ENCODE measurements at places on chromosomes 4 and X. TPM values are rescaled to one million over a fixed set of nuclear protein-coding genes. Genes with fewer than 3 reads are reported as not detected.

DNA sequence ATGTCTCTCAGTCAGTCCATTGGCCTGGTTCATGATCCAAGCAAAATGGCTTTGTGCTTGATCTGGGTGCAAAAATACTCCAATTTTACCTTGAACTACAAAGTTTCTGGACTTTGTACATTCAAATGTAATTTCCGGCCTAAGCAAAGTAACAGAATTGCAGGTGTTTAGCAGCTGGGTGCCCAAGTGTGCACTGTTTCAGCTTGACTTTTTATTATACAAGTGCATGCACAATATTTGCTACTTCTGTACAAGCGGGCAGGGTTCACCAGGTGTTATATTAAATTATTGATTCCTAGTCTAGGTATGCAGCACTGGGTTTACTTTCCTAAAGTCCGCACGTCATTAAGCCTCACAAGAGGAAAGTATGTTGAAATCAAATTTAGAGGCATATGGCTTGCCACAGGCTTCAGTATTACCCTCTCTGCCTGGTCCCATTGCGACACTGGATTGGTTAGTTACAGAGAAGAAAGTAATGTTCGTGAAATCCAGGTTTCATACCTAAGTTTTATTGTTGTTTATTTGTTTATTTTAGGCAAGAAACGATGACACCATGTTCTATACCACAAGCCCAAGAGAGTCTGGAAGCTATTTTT is 376.9 kb upstream of the CTSO start:
- no peak for DNase-seq

GRCh38 chrX:38402118-38402517 is 49.7 kb downstream of the OTC start:
- no peak for DNase-seq

DNA sequence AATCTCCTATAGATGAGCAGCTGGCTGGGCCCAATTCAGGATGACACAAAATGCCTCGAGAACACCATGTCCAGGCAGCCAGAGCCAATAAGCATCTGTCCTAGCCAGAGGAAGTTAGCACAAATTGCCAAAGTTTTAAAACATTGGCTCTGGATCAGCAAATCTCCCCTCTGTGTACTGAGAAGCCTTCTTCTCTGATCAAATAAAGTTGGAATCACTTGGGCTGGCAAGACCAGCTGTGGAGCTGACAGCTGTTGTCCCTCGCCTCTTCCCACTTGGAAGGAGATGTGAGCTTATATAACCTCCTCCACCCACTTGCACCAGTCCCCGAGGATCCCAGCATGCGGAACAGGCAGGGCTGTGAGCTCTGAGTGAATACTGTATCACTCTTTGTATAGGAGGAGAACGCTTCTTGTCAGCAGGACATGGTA is 183.9 kb downstream of the OPHN1 start:
- no peak for DNase-seq

DNA sequence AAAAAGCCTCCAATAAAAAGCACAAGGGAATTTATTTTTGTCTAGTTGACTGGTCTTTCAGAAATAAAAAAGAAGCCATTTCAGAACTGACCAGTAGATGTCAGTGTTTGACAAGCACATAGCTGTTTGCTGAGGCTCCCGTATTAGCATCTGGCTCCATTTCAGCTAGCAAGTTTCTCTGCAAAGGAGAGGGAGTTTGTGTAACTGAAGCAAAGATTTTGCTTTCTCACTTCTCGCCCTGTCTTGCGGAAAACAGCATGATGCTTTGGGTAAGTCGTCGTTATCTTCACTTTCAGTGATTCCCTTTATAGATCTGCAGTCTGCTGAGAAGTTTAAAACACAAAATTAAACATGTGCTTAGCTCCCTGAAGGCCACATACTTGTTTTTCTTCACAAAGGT is 85.5 kb downstream of the CT47B1 start:
- no peak for DNase-seq

DNA sequence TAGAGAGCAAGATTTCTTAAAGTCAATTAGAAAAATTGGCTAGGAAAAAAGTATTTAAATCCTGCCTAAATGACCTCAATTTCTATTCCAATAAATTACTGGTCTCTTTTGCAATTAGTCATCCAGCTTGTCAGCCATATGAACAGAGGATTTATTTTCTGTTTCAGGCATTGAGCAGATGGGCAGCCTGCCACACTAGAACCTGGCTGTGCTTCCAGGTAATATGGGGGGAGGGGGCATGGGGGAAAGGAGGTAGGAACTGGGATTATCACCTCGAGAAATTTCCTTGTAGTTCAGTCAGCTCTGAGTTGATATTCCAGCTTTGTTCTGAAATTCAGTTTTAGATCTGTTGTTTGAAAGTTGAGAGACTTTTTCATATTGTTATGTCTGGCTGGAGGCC is 206.3 kb upstream of the LCORL start:
- no peak for DNase-seq

DNA sequence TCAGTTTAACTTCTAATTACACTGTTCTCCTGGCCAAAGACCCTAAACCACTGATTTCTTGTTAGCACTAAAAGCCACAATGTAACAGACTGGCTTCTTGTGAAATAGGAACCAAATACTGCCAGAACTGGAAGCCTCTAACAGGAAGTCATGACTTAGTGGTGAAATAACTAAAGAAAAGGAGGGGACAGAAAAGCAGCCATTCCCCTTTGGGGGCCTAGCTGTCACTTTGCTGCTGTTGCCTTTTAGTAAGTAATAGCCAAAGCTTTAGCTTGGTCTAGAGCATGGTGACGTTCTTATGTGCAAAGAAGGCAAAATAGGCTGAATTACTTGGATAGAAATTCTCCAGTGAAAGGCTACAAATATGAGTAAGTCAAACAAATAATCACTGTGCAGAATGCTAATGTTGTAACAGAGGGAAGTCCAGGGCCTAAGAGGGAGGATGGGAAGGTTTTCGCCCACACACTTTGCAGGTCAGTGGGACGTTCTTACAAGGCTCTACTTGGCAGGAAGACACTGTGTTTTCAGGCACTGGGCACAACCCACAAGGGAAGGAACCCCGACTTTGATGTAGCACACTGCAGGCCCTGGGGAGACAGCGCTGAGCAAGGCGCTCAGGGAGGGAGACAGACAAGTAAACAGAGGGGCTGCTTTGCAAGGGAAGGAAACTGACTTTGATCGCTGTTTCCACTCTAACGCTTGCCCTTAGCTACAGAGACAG is 16.7 kb downstream of the GAB3 start:
- no peak for DNase-seq

- DNase-seq = no peak
Observed at GRCh38 chr4:112901962-112902411, 147.5 kb upstream of the ANK2 start.

GRCh38 chr4:102552781-102553180 is 51.6 kb downstream of the NFKB1 start:
- DNase-seq = no peak

DNA sequence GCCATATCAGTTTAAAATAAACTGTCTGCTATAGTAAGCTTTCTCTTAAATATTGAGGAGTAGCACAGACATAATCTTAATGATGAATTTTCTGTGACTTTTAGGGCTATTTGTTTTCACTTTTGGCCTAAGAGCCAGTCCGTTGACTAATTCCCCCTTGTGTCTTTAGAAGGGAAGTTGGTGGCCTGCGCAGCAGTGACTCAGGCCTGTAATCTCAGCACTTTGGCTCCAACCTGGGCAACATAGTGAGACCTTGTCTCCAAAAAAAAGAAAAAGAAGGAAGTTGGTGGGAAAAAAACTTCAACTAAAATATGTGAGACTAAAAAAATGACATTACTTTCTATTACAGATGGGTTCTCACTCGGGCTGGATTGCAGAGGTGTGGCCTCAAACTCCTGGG is 3.4 kb downstream of the NCAPG start:
- no peak for DNase-seq

- no peak for DNase-seq
Observed at GRCh38 chrX:122188751-122189150, 995.3 kb upstream of the GRIA3 start.

- DNase-seq = peak; percentile 32
Observed at GRCh38 chrX:136268051-136269048, 17.1 kb upstream of the MAP7D3 start.

GRCh38 chr4:67292045-67292444 is 253.3 kb downstream of the CENPC start:
- no peak for DNase-seq

DNA sequence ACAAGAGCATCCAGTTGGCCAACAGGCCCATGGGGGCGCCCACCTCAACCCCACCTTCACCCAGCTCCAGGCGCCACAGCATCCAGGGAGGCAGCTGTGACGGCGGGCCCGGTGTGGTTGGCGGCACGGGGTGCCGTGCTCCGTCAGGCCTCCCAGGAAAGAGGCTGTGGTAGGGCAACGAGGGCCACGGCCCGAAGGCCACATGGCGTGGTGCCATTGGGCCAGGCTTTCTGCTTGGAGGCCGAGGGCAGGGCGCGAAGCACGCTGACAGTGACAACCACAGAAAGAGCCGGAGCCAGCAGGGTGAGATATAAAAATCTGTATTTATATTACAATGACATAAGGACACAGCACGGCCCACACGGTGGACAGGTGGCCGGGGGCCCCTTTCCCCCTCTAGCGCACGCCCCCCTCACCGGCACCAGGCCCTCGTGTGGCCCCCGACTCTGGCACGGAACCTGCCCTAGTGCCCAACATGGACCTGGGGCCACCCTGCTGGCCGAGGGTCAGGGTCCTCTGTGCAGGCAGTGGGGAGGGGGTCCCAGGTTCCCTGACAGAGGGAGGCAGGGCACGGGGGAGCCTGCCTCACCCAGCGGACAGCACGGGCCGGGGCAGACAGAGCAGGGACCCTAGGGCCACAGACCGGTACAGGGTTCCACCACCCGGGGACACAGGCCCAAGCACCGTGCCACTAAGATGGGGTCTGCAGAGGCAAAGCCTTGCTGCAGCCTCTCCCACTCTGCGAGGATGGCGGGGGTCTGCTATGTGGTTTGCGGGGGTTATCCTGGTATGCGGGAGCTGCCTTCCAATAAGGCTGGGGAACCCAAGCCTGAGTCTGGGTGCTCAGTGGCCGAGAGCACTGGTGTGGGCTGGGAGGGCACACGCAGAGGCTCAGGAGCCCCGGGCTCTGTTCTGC is 5.5 kb upstream of the HAUS3 start:
- DNase-seq = no peak

DNA sequence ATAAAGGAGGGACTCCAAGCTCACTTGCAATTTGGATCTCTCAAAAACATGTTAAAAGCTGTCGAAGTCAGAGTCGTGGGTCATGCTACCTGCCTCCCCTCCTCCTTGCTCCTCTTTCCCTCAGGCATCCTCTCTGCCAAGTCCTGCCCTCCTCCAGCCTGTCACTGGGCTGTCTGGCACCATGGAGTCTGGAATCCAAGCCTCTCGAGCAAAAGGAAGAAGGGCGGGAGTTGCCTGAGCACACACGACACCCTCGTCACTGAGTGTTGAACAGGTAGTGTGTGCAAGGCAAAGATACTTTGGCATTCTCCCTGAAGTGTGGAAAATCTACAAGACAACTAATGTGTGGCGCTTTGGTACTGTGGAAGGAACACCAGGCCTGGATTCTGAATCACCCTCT is 62.2 kb downstream of the HAUS3 start:
- no peak for DNase-seq

- no peak for DNase-seq
Observed at GRCh38 chr4:156956826-156957368, 14.7 kb downstream of the PDGFC start.

DNA sequence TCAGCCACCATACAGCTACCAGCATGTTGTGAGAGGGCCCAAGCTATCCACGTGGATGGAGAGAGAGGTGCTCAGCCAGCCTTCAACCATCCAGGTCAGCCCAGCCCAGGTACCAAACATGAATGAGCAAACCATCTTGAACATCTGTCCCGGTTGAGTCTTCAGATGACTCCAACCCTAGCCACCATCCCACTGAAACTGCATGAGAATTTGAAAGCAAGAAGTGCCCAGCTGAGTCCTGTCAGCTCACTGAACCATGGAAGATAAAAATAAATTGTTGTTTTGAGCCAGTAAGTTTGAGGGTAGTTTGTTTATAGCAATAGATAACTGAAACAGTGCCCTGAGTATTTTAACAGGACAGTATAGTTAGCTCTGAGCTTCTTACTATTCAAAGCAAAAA is 7.3 kb upstream of the SEL1L3 start:
- DNase-seq = no peak

- no peak for DNase-seq
Observed at GRCh38 chr4:176999935-177000543, 207.3 kb upstream of the VEGFC start.

- no peak for DNase-seq
Observed at GRCh38 chr4:154368060-154368459, 123.5 kb downstream of the DCHS2 start.

DNA sequence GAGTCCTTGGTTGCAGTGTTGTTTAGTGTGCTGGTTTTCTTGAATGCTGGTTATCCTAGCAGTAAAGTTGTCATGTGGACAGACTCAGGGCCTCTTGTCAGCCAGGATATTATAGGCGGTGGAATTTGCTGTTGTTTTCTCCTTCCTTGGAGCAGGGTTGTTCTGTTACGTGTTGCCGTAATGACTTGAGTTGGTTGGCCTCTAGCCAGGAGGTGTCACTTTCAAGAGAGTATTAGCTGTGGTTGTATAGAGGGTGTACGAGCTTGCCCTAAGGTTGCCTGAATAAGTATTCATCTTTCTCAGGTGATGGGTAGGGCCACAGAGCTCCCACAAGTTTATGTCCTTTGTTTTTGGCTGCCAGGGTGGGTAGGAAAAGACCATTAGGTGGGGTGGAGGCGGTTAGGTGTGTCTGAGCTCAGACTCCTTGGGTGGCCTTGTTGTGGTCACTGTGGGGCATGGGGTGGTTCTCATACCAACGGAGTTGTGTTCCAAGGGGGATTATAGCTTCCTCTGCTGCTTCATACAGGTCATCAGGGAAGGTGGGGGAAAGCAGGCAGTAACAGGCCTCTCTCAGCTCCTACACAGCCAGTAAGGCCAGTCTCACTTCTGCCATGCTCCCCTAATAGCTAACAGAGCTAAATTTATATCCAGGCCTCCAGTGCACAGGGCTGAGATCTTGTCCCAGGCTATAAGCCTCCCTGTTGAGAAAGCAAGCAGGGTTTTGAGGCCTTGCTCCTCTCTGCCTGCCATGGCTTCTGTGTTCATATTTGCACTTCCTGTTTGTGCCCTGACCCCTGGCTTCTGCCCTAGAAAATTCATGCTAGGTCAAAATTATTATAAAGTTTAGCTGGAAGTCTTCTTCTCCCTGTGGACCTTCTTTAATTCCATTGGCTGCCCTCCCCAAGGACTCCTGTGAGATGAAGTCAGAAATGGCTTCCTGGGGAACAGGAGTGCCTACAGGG is 594.7 kb downstream of the RAPGEF2 start:
- DNase-seq = no peak

DNA sequence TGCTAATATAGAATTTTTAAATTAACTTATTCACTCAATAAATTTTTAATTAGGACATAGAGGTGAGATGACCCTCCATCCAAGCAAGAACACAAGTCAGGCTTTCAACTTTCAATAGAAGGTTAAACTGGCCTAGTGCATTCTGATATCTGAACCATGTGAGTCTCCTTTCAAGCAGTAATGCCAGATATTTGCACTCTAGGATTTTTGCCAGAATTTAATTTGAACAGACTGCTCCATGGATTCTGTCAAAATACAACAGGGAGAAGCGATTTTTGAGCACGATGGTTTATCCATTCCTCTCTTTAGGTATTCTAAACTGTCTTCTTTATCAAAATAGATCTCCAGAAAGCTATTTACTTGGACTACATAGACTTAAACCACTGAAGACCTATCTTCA is 72.0 kb upstream of the DCLK2 start:
- DNase-seq = no peak

- no peak for DNase-seq
Observed at GRCh38 chrX:38959736-38960135, 158.5 kb downstream of the MID1IP1 start.

Gene KLF3
- 11.1 TPM for polyA plus RNA-seq

Gene ELMOD2
- polyA plus RNA-seq = 6.6 TPM

Gene NAP1L2
- polyA plus RNA-seq = 0.91 TPM

Gene SAT1
- 780 TPM for polyA plus RNA-seq

Gene GLRB
- polyA plus RNA-seq = 0.24 TPM

Gene IL3RA
- 1.0 TPM for polyA plus RNA-seq
